ENCODE measurements at places on chromosomes 7 and 10.
A peak's percentile ranks its signal among the peaks of the same experiment; 100 is the strongest.

GRCh38 chr10:119005362-119006043 is 24.0 kb upstream of the NANOS1 start:
- DNase-seq = no peak

GRCh38 chr10:132543916-132544743 is 6.5 kb downstream of the INPP5A start:
- no peak for DNase-seq

DNA sequence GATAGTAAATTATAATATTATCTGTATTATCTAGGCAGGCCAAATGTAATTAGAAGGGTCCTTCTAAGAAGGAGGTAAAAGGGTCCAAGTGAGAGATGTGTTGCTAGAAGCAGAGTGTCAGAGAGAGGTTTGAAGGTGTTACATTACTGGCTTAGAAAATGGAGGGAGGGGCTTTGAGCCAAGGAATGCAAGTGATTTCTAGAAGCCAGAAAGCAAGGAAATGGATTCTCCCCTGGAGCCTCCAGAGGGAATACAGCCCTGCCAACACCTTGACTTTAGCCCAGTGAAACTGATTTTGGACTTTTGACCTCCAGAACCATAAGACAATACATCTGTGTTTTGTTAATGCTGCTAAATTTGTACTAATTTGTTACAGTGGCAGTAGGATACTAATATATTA is 97.9 kb upstream of the IL6 start:
- no peak for DNase-seq

GRCh38 chr10:77925795-77926565 is 575 bp downstream of the DLG5 start:
- no peak for DNase-seq

DNA sequence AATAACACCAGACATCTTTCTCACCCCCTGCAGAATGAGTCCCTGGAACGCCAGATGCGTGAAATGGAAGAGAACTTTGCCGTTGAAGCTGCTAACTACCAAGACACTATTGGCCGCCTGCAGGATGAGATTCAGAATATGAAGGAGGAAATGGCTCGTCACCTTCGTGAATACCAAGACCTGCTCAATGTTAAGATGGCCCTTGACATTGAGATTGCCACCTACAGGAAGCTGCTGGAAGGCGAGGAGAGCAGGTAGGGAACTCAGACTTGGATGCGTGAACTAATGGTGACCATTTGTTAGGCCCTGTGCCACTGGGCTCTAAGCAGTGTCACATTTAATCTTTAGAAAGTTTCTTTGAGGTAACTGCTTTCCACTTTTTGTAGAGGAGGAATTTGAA is 7.1 kb downstream of the VIM start:
- no peak for DNase-seq

DNA sequence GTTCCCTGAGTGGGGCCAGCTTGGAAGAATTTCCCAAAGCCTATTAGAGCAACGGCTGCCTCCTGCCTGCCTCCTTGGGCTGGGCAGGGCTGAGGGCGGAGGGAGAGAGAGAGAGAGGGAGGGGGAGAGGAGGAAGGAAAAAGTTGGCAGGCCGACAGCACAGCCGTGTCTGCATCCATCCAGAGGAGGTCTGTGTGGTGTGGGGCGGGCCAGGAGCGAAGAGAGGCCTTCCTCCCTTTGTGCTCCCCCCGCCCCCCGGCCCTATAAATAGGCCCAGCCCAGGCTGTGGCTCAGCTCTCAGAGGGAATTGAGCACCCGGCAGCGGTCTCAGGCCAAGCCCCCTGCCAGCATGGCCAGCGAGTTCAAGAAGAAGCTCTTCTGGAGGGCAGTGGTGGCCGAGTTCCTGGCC is at the start of gene AQP1:
TSS of gene AQP1 (plus strand) at position 293 of the 409 bp plus-strand sequence. CDS start at position 350, 57 bp downstream.
- DNase-seq = no peak

DNA sequence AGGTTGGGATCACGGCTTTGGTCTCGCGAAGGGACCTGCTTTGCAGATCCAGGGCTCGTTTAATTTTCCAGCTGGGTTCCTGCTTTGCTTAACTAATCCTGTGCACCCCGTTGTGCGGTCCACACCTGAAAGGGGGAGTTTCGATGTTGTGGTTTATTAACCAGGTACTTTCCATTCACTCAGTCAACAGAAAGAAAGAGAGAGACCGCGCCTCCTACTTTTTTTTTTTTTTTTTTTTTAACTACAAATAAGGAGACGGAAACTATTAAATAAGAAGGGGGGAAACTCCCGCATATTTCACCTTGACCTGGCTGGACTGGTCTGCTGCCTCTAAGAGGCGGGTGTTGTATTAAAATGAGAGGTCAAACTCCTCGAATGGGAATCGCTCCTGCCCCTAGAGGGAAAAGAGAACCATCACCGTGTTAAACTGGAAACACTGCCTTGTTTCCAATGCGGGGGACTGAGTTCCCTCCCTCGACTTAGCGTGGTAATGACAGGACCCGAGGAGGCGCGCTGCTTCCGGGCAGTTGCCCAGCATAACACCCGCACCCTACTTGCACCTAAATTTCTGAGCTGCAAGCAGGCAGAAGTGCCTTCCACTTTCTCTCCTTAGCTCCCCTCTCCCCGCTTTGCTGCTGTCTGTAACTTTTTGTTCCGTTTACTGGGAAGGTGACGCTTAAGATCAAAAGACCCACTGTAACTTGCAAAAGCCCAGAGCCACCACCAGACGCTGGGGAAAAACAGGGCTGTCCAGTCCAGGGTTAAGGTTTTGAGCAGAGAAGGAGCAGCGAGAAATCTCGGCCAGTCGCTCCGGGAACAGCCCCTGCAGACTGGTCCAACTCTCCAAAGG is 1.1 kb upstream of the ITGB8 start:
- no peak for DNase-seq

GRCh38 chr7:128435327-128435686 is 20.4 kb upstream of the HILPDA start:
- no peak for DNase-seq

DNA sequence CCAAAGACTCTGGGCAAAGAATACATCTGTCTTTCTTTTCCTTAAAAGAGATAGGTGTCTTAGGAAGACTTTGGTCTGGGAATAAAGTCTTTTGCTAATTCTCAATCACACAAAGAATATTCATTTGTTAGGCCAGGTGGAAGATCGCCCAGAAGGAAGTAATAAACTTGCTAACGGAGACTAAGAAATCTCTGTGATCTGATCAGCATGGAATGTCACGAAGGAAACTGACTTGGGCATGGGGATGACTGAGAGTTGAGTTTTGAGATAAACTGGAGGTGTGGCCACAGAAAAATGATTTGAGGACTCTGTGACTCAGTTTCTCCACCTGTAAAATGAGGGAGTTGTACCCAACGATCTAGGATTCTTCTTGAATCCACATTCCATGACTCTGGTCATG is 161.1 kb upstream of the SVIL start:
- no peak for DNase-seq

- DNase-seq = no peak
Measured at GRCh38 chr7:129266181-129266580, 41.4 kb downstream of the AHCYL2 start.

- DNase-seq = peak; percentile 62
Measured at GRCh38 chr10:98446661-98447221, at the start of gene HPS1. HPS1 (minus strand) TSS chr10:98446935; CDS start chr10:98443240, 3,695 bp downstream.

GRCh38 chr10:99681553-99681952 is 22.2 kb downstream of the ENTPD7 start:
- DNase-seq = no peak

DNA sequence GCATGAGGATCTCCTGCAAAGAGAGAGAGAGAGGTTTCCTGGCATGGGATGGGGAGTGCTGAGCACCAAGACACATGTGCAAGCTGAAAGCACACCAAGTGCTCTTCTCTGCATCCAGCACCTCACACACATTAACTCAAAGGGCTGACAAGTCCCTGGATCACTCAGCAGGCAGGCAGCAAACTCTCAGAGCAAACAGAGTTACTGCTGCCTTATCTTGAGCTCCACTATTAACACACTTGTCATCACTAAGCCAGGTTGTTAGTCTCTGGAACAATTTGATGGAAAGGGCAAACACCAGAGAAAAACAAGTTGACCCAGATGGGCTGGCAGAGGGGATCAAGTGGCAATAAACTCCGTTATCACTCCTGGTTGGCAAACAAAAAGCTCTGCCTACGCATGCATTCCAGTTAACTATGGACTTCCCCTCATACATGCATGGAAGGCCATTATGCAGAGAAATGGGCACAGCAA is 349.9 kb downstream of the KCNMA1 start:
- no peak for DNase-seq

DNA sequence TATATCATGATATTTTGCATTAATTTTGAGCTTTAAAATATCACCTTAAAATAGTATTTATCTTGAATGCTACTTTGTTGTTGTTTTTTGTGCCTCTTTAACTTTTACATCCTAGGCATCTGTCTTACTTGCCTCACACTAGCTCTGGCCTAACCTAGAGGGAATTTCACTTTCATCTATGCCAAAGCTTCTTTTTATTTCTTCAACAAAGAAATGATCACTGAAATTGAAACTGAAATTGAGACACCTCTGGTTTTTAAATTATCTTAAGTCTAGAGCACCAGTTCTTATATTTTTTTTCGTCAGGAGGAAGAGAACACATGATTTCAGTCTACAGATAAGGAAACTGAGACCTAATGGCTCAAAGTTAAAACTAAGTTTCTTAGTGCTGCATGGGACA is 3.5 kb upstream of the SCIN start:
- no peak for DNase-seq

DNA sequence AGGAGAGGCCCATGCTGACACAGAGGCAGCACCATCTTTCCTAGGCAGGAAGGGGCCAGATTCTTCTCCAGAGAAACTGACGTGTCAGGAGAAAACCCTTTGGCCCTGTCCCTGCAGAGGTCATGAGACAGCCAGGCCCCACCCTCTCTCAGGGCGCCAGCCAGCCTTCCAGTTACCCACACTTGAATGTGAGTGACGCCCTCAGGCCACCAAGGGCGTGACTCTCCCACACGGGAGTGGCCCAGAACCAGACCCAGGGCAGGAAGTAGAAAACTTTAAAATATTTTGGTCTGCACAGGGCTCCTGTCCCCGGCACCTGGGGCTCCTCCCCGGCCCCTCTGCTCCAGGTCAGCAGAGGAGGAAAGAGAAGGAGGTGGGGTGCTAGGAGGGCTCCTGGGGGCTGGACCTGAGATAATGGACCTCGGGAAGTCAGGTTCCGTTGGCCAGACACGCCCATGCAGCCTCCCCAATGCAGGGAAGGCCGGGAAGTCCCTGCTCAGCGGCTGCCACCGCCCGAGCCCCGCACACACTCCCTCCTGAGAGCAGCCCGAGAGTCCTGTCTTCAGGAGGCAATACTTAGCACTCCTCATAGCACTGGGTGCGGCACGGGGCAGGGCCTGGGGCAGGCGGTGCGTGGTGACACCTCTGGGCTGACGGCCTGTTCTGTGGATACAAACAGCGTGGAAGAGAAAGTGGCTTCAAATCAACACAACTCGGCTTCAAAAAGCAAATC is 67.0 kb upstream of the CFAP46 start:
- DNase-seq = no peak

GRCh38 chr7:133502498-133502897 is 249.6 kb downstream of the EXOC4 start:
- DNase-seq = no peak

DNA sequence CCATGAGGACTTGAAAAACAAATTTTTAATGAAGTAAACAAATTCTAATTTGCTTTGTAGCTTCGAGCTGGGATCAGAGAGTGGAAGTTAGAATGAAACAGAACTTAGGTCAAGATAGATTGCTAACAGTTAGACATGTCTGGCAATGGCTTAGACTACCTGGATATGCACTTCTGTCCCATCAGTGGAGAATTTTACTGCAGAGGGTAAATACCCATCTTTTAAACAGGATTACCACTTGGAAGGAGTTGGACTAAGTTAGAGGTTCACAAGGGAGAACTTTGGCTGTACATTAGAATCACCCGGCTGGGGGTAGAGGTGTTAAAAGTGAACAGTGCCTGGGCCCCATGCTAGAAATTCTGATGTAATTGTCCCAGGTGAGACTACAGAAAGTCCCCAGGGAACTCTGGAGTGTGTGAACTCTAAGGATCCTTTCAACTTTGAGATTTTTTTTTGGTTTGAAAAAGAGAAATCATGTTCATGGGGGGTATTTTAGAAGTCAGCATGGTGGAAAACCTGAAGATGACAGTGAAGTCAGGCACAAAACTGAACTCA is 35.5 kb downstream of the ENTPD1 start:
- DNase-seq = no peak

DNA sequence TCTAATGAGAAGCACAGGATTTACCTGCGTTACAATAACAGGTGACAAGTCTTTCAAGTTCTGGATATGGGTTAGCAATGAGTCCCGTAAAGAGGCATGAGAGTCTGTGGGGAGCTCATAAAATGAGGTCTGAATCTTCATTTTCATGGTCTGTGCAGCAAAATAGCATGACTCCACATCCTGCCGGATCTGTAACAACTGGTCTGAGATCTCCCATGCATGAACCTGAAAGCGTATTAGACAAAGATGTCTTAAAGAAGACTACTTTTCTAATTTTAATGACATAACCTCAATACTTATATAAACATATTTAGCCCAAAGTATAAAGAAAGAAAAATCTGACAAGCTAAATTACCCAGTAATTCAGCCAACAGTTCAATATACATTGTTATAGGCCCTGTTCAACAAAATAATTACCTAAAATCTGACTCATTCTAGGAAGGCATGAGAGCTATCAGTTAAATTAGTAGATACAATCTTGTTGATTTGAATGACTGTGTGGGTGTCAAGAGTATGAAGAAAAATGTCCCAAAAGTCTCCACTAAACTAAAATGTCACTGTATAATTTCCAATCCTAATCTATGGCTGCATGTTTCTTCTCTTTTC is 36.9 kb downstream of the TNPO3 start:
- DNase-seq = no peak

DNA sequence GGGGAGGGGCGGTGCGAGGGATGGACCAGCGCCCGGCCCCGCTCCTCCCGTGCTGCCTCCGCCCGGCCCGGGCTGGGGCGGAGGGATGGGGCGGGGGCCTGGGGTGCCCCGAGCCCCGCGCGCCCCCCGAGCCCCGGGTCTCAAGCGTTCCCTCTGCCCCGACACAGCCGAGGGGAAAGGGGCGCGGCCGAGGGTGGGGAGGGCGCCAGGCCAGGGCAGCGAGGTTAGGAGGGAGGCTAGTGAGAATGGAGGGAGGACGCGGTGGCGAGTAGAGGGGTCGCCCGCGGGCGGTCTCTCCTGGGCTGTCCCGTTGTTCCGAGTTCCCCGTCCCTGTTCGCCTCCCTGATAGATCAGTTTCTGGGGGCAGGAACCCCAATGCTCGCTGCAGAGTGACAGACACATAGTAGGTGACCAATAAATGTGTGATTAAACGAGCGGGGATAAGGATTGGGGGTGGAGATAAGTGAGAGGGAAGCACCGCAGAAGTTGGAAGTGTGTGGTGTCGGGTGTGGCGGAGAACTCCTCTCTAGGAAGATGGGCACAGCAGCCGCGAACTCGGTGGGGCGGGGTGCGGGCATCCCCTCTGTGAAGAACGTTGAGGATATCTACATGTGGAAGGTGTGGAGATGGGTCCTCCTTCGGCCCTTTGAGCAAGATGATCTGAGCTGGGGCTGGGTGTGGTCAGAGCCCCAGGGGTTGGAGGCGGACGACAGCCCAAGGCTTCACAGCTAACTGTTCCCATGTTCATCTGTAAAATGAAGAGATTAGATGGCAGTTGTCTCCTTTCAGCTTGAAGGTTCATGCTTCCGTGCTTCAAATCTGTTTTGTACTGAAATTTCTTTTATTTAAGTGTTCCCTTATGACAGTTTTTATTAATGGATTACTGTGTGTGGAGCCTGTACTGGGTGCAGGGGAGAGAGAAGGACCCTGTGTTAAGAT is 580 bp downstream of the ZNF775 start:
- no peak for DNase-seq
